BE2C (cell line): ENCODE measurements at places on chromosomes 13 and 19.

- DNase-seq: no peak
Measured at GRCh38 chr19:51820831-51821446, 26.0 kb downstream of the FPR3 start.

GRCh38 chr19:55370305-55370988 lies at the start of gene IL11:
Gene IL11 (minus strand): TSS chr19:55370463. CDS start chr19:55370310, 153 bp downstream.
- no peak for DNase-seq

GRCh38 chr13:44874886-44875630 lies 114.2 kb downstream of the NUFIP1 start:
- DNase-seq: no peak

- DNase-seq: no peak
Measured at GRCh38 chr13:48403151-48403631, 9.7 kb downstream of the LPAR6 start.

DNA sequence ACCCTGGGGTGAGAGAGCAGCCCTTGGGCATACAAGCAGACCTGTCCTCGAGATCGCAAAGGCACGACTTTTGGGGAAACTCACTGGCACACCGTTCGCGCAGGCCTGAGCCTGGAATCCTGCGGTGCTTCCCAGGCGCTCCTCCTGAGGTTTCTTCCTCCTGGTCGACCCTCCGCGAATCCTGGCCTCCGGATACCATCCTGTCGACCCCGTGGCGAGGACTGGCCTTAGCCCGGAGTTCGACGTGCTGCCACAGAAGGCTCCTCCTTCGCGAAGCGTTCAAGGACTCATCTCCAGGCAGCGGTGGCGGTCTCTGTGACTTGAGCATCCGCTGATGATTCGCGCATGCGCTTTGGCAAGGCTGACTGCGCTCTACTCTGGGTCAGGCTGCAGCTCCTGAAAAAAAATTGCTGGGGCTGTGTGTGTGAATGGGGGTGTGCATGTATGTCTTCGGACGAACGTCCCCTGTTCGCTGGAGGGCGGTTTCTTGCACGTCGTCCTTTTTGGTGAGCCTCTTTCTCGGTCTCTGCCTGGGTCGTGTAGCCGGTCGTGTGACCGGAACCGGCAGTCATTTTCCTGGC lies 64.4 kb upstream of the ZNF527 start:
- DNase-seq: no peak

GRCh38 chr13:23637829-23638228 lies 67.6 kb downstream of the TNFRSF19 start:
- no peak for DNase-seq

DNA sequence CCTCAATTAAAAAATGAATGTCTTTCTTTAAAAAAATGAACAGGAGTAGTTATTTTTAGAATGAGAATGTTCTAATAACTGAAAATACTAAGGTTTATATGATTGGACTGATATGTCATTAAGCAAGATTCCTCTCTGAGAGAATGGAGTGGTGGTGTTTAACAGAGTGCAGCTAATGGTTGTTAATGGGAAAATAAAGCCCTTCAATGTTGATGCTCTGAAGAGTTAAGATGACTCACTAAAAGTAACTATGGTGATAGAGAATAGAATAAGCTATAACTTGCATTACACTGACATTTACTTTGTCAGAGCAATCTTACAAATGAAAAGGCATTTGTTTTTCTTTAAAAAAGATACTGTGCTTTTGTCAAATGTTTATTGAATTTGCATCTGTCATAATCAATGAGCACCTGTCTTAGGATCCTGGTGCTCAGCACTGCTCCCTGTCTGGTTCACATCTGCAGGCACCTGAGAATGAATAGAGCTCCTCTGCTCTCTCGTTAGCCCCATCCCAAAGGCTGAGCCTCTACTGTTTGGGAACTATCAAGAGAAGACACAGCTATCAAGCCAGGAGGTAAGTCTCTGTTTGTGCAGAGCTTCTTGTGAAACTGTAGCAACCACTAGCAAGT lies 15.1 kb downstream of the PABPC3 start:
- no peak for DNase-seq

GRCh38 chr13:112820318-112820717 lies 130.5 kb downstream of the ATP11A start:
- DNase-seq: no peak

DNA sequence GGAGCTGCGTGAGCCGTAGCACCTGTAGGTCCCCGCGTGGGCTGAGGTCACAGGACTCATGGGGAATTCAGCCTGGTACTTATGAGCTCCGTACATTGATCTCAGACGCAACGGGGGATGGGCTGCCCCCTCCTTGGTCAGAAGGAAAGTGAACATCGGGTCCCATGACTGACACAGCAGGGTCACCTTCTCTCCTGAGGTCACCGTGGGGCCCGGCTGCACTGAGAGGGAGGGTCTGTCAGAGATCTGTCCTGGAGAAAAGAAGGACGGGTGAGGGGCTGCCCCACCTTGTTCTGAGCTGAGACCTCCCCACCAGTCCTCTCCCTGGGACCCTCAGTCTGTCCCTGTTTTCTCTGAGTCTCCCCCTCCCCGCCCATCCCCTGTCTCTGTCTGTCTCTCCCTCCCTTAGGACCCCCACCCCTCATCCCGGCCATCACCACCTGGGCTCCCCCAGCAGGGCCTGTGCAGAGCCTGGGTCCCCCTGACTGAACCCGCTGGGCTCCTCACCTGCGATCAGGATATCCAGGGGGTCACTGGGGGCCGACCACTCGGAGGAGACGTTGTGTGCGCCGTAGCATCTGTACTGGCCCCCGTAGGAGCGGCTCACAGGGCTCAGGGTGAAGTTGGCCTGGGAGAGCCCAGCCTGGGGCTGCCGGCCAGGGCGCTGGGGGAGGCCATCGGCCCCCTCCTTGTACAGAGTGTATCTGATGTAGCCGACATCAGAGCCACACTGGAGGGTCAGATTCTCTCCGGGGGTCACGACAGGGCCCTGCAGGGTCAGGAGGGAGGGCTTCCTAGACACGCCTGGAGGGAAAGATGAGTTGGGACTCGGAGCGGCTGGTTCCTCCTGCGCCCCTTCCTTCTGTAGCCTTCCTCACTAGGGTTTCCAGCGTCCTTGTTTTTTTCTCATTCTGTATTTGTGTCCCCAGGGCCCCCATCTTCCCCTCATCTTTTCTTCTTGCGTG lies 1.8 kb downstream of the LILRA4 start:
- DNase-seq: no peak

- no peak for DNase-seq
Measured at GRCh38 chr13:48216204-48216711, 16.7 kb upstream of the ITM2B start.

DNA sequence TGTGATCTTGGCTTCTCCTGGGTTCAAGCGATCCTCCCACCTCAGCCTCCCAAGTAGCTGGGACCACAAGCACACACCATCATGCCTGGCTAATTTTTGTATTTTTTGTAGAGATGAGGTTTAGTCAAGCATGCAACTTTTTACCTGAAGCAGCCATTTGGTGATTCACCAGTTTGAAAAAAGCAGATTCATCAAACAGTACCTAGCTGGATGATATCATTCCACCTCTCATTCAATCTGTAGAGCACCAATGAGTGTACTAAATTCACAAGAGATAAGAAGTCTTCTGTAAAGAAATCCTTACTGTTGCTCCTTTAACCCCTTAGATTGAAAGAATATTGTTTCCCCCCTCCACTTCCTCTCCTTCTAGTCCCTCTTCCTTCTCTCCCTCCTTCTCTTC lies 261.1 kb upstream of the RFC3 start:
- DNase-seq: no peak

DNA sequence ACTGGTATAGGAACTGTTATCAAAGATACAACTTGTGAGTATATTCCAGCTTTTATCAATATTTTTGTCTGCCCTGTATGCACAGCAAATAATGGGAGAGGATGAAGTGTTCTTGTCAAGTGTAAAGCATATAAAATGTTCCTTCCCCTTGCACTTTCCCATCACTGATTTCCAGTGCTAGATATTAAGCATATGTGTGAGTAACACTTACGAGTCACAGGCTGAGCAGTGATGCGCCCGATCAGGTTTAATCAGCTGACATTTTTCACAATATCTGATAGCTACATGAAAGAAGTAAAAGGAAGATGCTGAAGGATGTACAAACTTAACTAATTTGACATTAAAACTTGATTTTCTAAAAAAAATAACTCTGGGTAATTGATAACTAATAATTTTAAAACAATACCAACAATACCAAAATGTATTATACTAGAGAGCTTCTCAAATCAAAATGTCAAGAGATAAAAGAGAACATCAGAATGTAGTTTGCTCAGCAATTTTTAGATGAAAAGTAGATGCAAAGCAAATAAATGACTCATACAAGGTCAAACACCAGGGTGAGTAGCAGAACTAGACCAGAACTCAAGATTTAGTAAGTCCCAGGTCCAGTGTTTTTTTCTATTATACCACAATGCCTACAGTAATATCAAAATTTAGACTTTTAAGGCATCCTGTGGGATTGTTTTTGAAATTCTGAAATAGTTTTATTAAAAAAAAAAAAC lies 56.4 kb downstream of the ZDHHC20 start:
- no peak for DNase-seq

DNA sequence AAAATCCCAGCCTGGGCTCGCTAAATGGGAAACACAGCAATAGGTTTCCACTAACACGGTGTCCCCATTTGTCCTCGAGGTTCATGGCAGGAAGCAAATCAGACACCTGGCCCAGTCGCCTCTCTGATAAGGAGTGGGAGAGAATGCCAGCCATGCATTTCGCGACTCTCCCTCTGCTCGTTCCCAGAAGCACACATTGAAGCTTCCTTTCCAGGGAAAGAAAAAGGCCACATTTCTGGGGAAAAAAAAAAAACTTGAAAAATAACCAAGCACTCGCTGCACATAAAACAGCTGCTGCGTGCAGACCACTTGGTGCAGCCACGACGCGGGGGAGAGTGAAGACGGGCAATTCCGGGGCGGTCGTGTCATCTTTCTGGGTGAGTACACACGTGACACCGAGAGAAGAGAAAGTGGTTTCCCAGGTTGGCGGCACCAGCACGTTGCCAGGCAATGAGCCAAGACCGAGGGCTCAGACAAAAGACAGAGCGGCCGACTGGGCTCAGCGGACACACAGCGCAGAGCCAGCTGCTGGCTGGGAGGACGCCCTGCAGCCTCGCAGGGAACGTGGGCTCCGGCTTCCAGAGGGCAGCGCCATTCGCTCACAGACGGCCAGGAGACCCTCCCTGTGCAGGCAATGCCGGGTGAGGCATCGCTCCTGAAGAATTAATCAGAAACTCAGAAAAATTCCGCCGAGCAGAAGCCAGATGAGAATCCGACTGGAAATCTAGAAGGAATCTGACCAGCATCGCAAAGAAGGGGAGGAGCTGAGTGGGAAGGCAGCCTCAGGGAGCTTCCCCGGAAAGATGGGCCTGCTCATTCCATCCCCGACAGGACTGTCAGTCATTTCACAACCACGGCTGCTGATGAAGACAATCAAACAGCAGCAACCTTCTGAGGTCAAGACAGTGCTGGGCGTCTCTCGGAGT lies 83.2 kb upstream of the IRS2 start:
- peak; percentile 90 for DNase-seq

DNA sequence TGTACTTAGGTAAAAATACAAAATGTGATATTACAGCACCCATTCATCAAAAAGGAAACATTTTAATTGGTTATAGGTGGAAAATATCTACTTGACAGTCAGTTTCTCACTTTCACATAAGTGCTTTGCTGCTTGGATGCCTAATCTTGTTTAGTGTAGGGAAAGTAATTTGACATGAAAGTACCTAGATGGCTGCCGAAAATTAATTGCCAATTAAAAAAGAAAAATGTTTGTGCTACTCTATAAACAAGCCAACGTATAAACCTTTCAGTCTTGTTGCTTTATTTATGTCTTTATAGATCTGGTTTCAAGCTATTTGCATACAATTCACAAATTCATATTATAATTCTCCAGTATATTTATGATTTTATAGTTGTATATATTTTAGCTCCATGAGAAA lies 729.9 kb downstream of the DACH1 start:
- DNase-seq: no peak

DNA sequence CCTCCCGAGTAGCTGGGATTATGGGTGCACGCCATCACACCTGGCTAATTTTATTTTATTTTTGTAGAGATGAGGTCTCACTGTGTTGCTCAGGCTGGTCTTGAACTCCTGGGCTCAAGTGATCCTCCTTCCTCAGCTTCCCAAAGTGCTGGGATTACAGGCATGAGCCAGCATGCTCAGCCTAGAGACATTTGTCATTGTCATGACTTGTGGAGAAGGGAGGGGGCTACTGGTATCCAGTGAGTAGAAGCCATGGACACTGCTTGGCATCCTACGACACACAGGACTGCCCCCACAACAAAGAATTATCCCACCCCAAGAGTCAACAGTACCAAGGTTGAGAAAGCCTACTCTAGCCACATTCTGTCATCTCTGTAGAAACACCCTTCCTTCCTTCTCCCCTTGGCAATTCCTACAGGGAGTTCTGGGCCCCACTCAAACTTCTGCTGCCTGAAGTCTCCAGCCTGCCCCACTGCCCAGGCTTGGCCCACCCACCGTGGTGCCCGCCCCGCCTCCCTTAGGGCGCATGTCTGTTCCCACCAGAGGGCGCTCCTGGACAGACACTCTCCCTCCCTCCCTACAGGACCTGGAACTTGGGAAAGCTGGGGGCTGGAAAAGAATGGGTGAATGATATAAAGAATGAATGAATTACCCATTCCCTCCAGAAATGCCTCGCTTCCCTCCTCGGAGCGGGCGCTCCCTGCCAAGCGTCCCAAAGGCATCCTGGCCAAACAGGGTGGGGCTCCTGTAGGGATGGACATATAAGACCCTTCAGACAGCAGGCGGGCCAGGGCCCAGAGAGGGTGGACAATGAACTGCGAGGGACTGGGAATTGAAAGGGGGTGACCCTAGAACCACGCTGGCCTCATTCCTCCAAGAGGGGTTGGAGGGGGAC lies 5.5 kb upstream of the EMP3 start:
- DNase-seq: peak; percentile 91
